ENCODE measurements at places on chromosomes 5 and 9.

GRCh38 chr5:56039985-56040384, 45.2 kb upstream of the IL6ST start:
- no peak for DNase-seq

- DNase-seq: no peak
Observed at GRCh38 chr9:87684627-87685219, 41.2 kb upstream of the CTSL start.

- DNase-seq: no peak
Observed at GRCh38 chr5:73727470-73727869, 101.5 kb downstream of the ARHGEF28 start.

DNA sequence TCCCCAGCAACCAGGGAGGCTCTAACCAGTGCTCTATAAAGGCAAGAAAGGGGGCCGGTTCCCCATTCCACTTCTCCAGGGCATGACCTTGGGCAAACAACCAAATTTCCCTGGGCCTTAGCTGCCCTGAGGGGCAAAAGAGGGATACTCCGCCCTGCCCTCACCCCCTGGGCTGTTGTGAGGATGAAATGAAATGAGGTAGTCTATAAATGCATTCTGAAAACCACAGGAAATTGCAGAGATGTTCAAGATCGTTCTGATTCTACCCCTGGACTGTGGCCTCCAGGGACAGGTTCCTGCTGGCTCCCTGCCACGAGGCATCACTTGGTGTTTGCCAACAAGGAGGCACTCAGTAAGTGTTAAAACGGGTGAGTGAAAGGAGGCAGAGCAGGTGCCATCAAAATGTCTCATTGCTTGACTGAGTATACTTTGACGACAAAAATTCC, 5.7 kb downstream of the RAPGEF1 start:
- DNase-seq: peak; percentile 26

DNA sequence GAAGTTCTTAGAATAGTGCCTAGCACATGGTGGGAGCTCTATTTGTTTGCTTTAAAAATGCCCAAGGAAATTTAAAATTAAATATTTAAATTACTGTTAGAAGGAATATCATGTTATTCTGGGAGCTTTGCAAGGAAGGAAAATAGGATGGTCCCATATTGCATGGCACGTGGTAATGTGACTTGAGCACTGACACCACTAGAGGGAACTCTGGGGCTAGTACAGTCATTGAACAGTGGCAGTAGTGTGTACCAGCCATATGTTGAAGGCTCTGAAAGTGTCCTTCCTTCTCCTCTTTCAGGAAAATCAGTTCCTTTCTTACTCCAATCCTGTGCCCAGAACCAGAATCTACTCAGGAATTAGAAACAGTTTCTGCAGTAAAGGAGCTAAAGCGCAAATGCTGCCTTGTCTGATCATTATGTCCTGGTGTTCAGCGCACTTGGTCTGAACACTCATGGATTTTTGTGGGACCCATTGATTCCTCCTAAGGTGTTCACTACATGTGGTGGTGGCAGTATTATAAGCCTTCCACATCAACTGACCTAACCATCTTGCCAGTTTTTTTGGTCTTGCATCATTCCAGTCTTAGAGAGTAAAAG, 54.1 kb downstream of the GDA start:
- DNase-seq: no peak

- DNase-seq: peak; percentile 3
Observed at GRCh38 chr9:37390759-37391158, 31.7 kb upstream of the GRHPR start.

DNA sequence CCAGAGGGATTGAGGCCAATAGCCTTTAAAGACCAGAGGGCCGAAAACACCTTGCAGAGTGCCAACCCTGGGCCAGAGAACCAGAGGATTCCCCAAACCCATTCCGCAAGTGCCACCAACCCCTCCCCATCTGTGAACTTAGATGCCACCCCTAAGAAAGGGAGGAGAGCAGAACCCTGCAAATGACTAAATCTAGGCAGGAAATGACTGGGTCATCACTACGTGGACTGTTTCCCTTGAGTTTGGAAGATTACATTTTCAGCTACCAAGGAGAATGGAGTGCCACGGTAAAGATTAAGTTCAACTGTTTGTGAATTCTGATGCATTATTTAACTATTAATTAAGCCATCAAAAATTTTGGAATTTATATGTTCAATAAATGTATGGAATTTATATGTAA, 142.8 kb downstream of the ENC1 start:
- DNase-seq: no peak
